K562 (cell line): ENCODE measurements at places on chromosomes 13 and 19. TPM values are rescaled to one million over a fixed set of nuclear protein-coding genes. Genes with fewer than 3 reads are reported as not detected.

Gene PEAK3
- 0.13 and 0.40 TPM in 2 replicates for total RNA-seq

Gene TPTE2
- total RNA-seq = not detected in 2 replicates

- H3K27me3 ChIP-seq = peaks cover 66% of the 10 kb centered on the region
- no peaks in the 10 kb centered on the region for H3K4me1 ChIP-seq
- no peaks in the 10 kb centered on the region for H3K36me3 ChIP-seq
- no peak overlapping the region for H3K27ac ChIP-seq
These were observed 3.8 kb upstream of the TSHZ3 start for GRCh38 chr19:31352782-31353651.

DNA sequence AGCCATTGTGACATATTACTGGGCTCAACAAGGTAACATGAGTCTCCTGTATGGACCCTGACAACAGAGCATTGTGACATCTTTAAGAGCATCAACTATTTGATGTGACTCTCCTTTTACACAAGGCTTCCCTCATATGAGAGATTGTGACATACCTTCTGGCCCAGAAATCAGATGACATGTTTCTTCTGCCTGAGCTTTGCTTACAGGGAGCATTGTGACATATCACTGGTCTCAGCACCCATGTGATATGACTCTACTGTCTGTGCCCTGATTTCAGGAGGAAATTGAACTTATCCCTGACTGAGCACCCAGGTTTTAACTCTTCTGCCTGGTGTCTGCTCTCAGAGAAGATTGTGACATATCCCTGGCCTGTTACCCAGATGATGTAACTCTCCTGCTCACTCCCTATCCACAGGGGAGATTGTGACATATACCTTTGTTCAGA, 15.9 kb upstream of the ZNF681 start:
- H3K4me3 ChIP-seq = no peak overlapping the region
- H3K4me1 ChIP-seq = peaks cover 7% of the 10 kb centered on the region; the same call in 2 of the 3 replicates
- DNase-seq = no peak
- no peaks in the 10 kb centered on the region for H3K27me3 ChIP-seq

- no peaks in the 10 kb centered on the region for H3K36me3 ChIP-seq
- peaks cover 3% of the 10 kb centered on the region for H3K4me1 ChIP-seq
- no peak overlapping the region for H3K4me3 ChIP-seq
These were observed 5.2 kb upstream of the MLNR start for GRCh38 chr13:49214917-49215376.

DNA sequence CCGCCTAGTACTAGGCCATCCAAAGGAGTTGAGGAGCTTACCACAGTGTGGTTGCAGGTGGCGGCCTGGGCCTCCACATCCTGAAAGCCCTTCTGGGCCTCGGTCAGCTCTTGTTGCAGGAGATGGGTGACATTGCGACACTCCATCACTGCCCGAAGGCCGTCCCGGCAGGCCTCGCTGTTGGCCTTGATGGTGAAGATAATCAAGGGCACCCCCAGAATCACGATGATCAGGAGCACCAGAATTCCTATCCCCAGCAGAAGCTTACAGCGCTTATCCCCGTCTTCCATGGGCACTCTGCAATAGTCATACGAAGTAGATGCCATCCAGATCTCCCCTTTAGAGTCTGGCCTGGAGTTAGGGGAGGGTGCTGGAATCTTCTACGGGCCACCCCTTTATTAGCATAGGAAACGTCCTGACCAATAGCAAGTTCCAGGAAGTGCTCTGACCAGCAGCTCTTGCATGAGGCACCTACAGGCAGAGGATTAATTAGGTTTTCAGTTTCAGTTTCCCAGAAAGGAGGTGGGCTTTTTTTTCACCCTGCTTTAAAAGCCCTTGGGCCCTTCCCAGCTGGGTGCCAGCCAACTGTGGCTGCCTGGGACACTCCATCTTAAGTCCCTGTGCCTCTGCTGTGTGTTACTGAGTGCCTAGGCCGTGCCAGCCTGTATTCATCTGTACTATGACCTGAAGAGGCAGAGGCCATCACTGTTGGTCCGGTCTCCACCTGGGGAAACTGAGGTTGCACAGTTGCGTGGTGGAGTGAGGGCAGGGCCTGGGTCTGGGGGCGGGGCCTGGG, at the start of gene BST2:
TSS of gene BST2 (minus strand) at position 381 of the 796 bp plus-strand sequence. CDS start at position 326, 55 bp downstream.
- peaks cover 22% of the 10 kb centered on the region; the same call in 2 of the 3 replicates for H3K36me3 ChIP-seq
- peak within 1 kb of the TSS; percentile 69 for H3K27ac ChIP-seq
- no peaks in the 10 kb centered on the region for H3K27me3 ChIP-seq
- H3K4me1 ChIP-seq = peaks cover 36% of the 10 kb centered on the region
- DNase-seq = peak; percentile 77
- H3K4me3 ChIP-seq = peak within 1 kb of the TSS; percentile 53

DNA sequence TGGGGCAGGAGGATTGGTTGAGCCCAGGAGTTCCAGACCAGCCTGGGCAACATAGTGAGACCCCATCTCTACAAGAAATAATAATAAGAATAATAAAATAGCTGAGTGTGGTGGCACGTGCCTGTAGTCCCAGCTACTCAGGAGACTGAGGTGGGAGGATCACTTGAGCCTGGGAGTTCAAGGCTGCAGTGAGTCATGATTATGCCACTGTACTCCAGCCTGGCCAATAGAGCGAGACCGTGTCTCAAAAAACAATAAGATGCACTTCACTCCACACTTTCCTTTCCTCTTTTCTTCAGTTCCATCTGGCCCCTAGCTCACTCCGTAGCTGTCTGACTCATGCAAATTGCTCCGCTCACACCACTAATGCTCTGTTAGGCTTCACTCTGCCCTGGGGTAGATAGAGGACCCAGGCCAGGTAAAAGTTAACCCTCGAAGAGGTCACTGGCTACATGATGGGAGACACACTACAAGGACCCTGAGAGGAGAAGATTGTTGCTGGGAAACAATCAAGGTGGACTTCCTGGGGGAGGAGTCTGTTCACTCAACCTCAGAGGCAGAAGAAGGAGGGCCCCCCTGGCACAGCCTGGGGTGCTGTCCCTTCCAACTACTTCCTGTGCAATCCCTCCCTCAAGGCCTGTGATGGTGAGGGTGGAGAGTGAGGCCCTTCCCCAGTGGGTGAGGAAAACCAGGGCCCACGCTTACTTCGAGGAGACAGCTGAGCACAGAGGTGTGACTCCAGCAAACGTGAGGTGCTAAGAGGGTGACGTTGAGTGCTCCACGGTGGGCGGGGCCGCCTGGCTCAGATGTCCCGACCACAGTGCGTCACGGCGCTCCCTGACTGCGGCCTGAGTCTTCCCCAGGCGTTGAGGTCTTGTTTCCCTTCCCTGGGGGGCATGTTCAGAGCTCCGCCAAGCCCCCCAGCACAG, 8.8 kb upstream of the TNFSF9 start:
- H3K27me3 ChIP-seq = no peaks in the 10 kb centered on the region
- H3K4me1 ChIP-seq = peaks cover 17% of the 10 kb centered on the region
- no peak overlapping the region for H3K4me3 ChIP-seq
- DNase-seq = peak; percentile 67

GRCh38 chr19:12800466-12800770, 1.2 kb downstream of the PRDX2 start:
- peaks cover 35% of the 10 kb centered on the region; the same call in 2 of the 3 replicates for H3K4me1 ChIP-seq
- H3K4me3 ChIP-seq = peak overlapping the region; percentile 76
- peaks cover 33% of the 10 kb centered on the region; the same call in 2 of the 3 replicates for H3K36me3 ChIP-seq
- no peaks in the 10 kb centered on the region for H3K27me3 ChIP-seq

Gene SULT2A1
- 0.16 and 0.18 TPM in 2 replicates for total RNA-seq

Gene HAUS8
- total RNA-seq = 44.8 and 49.9 TPM in 2 replicates

- peaks cover 61% of the 10 kb centered on the region for H3K36me3 ChIP-seq
- DNase-seq = no peak
- H3K4me1 ChIP-seq = peaks cover 65% of the 10 kb centered on the region
These were observed 6.6 kb downstream of the ACP4 start for GRCh38 chr19:50796634-50797428.

Gene IL17D
- total RNA-seq = 0.11 and 0.13 TPM in 2 replicates

DNA sequence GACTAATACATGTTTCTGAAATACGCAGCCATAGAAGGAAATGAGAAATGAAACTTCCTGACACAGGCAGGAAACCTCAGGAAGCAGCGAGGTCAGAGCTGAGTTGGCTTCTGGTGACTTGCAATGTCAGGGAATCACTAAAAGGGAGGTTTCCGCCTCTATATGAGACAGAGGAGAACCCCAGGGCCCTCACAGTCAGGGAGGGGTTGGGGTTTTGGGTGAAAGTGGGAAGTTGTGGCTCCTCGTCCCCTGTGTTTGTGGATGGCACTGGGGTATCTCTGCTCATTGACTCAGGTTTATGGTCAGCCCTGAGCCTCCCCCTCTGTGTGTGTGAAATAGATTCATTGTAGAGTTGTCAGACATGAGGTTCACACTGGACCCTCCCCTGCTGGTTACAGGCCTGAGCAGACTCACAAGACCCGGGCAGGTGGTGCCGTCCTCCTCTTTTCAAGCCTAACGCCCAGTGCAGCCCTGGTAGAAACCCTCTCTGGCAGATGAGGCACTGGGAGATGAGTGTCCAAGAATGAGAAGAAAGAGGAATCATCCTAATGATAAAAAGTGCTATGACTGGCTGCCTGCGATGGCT, 5.5 kb upstream of the LILRA6 start:
- H3K27me3 ChIP-seq = peaks cover 41% of the 10 kb centered on the region
- H3K36me3 ChIP-seq = no peaks in the 10 kb centered on the region
- H3K4me3 ChIP-seq = no peak overlapping the region
- DNase-seq = no peak
- no peak overlapping the region for H3K27ac ChIP-seq

Gene PSG3
- not detected in 2 replicates for total RNA-seq

- no peaks in the 10 kb centered on the region; the same call in 1 of the 2 replicates for H3K4me1 ChIP-seq
- H3K27me3 ChIP-seq = no peaks in the 10 kb centered on the region
- H3K4me3 ChIP-seq = no peak overlapping the region
These were observed 39.3 kb downstream of the POLR1D start for GRCh38 chr13:27661017-27661416.

DNA sequence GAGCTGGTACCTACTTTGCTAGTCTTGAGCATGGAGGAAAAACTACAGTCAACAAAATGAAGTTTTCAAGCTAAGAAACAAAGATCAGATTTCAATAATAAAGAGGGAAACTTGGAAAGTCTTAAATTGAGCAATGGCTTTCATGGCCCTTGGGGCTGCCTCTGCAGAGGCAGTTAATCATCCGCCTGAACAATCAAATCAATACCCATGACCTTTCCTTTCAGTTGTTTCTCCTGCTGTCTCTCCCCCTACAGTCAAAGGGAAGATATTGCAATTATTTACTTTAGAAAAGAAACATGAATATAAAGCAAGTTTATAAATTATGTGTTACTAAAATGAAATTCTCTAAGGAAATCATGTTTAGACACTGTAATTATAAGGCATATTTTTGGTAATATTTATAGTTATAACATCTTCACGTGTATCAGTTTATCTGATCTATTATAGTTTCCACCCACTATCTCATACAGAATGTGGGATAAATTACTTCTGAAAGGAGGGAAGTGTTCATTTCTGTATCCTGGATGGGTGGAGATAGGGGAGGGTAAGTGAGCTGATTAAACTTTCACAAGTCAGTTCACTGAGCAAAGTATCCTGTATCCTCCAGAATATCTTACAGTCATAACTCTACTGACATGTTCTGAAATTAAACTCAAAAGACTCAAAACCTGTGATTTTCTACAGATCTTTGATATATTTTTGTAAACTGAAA, 72.4 kb upstream of the TSC22D1 start:
- H3K27me3 ChIP-seq = no peaks in the 10 kb centered on the region
- no peaks in the 10 kb centered on the region for H3K4me1 ChIP-seq
- no peak overlapping the region for H3K4me3 ChIP-seq

DNA sequence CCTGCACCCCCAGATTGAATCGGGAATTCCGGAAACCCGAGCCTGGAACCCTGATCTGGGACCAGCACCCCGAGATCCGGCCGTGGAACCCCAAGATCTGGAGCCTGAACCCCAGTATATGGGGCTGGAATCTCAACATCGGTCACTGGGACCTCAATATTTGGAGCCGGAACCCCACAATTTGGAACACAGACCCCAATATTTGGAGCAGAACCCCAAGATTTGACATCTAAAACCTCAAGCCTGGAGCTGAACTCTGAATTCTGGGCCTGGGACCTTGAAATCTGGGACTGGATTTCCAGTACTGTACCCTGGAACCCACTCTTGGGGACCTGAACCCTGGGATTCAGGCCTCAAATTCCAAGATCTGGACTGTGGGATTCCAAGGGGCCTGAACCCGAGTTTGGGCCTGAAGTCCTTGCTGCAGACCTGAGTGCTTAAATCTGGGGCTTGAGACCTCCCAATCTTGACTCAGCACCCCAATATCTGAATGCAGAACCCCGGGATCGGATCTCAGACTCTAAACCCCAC, 629 bp downstream of the LRFN3 start:
- no peaks in the 10 kb centered on the region for H3K36me3 ChIP-seq
- H3K4me3 ChIP-seq = no peak overlapping the region
- no peak for DNase-seq
- peaks cover 2% of the 10 kb centered on the region; the same call in 1 of the 3 replicates for H3K4me1 ChIP-seq
- H3K27me3 ChIP-seq = peaks cover 60% of the 10 kb centered on the region

DNA sequence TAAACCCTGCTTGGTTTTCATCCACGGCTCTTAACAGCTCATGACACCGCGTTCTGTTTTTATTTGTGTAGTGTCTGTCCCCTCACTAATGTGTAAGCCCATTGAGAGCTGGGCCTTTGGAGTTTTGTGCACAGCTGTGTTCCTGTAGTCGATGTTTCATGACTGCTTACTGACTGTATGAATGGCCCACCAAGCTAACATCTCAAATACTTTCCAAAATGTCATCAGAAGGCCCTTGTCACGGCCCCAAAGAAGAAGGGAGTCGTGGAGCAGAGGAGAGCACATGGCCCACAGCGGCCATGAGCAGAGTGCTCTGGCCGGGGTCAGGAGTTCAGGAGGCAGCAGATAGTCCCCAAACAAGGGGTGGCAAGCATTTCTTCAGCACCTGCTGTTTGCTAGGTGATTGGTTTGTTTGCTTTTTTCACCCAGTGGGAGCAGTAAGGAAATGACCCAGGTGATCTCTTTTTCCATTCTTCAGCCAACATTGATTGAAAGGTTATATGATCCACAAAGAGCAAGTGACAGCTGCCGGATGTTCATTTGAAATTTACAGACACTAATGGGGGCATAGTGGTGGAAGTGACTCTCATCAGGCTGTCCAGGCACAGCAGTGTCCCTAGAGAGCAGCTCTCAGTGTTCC, 315.2 kb downstream of the ATP8A2 start:
- no peaks in the 10 kb centered on the region; the same call in 1 of the 2 replicates for H3K27me3 ChIP-seq
- no peaks in the 10 kb centered on the region for H3K36me3 ChIP-seq
- no peak overlapping the region for H3K4me3 ChIP-seq
- no peak for DNase-seq
- no peak overlapping the region for H3K27ac ChIP-seq
